ENCODE measurements at places on chromosomes 2 and 18. TPM values are rescaled to one million over a fixed set of nuclear protein-coding genes. Genes with fewer than 3 reads are reported as not detected.

UPP2 gene
- 0.23 TPM for polyA plus RNA-seq

NCKAP5 gene
- 13.8 TPM for polyA plus RNA-seq

IL1R1 gene
- 111 TPM for polyA plus RNA-seq

SPATA3 gene
- not detected for polyA plus RNA-seq

UGT1A6 gene
- 0.11 TPM for polyA plus RNA-seq

SLC9A2 gene
- 0.29 TPM for polyA plus RNA-seq

ACVR1C gene
- polyA plus RNA-seq: 0.39 TPM

ANKRD62 gene
- polyA plus RNA-seq: 0.06 TPM

CKAP2L gene
- 15.5 TPM for polyA plus RNA-seq

PLCD4 gene
- polyA plus RNA-seq: 13.5 TPM

- no peak for DNase-seq
These were observed 17.2 kb upstream of the GPC1 start for GRCh38 chr2:240418311-240418710.

- DNase-seq: no peak
These were observed 18.9 kb downstream of the TTR start for GRCh38 chr18:31610286-31611205.

GRCh38 chr2:69243652-69244051, 143.4 kb downstream of the GFPT1 start:
- DNase-seq: no peak

DNA sequence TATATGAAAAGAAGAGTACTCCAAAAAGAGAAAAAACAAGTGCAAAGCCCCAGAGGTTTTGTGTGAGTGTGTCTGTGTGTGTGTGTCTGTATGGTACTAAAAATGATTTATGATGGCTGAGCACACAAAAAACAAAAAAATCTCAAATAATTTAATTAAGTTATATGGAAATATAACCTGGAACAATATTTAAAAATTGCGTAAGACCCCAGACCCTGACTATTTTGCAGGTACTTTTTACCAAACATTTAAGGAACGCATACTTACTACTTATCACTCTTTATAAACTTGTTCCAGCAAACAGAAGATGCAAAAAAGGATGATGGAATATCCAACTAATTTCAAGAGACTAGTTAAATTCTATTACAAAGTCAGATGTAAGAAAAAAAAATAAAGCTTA, 317.4 kb upstream of the KCNH7 start:
- DNase-seq: no peak

GRCh38 chr18:38420611-38421010, 855.0 kb upstream of the CELF4 start:
- no peak for DNase-seq

- no peak for DNase-seq
These were observed 130.2 kb upstream of the DLX2 start for GRCh38 chr2:172232708-172233396.

DNA sequence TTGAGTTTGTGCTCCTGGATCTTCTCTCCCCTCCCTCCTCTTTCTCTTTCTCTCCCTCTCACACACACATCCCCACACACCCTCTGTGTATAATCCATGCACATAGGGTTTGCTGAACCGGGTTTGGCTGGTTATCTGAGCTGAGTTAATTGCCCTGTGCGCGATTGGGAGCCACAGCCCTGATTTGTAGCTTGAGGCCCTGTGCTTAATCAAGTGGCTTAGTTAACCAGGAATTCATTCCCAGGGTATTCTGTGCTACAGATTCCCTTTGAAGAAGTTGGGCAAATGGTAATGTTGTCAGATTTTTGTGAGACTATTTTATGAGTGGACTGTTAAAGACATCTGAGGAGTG, 6.2 kb downstream of the PARD3B start:
- DNase-seq: no peak

- DNase-seq: no peak
These were observed at the start of gene TBR1 for GRCh38 chr2:161415987-161416707. TSS of gene TBR1 (plus strand) at chr2:161416297. CDS start at chr2:161416411, 114 bp downstream.

- peak; percentile 12 for DNase-seq
These were observed 675 bp upstream of the SPIRE1 start for GRCh38 chr18:12658426-12659138.

DNA sequence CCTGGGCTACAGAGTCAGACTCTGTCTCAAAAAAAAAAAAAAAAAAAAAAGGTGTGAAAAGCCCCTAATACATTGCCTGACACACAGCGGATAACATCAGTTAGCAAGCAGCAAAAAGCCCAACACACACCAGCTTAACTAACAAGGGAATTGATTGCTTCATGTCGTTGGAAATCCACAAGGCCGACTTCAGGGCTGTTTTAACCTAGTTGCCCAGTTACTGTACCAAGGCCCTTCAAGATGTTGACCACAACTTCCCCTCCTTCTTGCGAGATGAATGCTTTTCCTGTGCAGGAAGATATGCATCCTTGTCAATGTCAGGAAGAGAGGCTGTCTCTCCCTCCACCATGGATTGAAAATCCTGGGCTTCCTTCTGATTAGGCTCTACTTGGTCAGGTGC, 202.9 kb downstream of the MIB1 start:
- no peak for DNase-seq

DNA sequence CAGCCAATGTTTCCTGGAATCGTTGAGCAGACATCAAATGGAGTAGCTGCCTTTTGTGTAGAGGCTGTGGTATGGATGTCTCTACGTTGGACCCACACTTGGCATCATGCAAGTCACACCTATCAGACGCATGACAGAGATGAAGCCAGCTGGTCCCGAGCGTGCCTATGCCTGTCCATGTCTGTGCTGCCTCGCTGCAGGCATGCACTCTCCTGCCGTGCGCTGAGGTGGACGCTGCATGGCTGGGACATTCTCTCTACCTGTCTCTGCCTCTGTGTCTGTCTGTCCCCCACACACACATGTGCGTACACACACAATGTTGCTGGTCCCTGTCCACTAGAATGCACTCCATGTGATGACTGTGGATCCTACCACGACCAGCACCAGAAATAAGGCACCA, 514.2 kb upstream of the MYT1L start:
- no peak for DNase-seq

DNA sequence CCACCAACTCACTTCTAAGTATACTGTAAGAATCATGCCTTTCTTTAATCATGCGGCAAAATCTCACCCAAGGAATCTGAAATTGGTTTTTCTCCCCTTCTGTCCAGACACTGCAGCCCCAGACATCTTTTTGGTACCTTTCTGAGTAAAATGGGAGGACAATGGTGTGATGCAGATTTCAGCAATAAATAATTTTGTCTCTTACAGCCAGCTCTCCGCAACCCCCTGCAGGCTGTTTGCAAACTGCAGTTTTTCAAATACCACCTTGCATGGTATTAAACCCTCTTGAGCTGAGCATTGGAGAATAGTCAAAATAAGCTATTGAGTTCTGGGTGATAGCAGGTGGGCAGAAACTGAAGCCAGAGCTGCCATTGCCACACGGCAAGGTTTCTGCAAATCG, 32.2 kb downstream of the GPR39 start:
- DNase-seq: no peak

GRCh38 chr2:236887531-236887930, 198.2 kb upstream of the COPS8 start:
- DNase-seq: no peak

DNA sequence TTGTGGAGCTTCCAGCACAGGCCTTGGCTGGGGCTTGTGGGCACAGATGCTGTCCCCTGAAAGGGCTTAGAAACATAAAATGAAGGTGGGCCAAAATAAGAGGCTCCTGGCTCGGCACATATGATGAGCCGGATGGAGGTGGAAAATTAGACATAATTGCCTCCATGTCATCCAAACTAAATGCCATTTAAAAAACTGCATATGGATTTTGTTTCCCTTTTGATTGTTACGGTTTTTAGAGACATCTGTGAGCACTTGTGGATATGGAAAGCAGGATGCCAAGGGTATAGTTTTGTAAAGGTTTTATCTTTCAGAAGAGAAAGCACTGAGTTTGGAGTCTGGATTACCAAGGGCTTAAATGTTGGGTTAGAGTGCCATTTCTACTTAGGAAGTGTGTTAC, 498.3 kb downstream of the RIT2 start:
- no peak for DNase-seq

GRCh38 chr2:143162123-143162837, 33.1 kb downstream of the ARHGAP15 start:
- peak; percentile 75 for DNase-seq

DNA sequence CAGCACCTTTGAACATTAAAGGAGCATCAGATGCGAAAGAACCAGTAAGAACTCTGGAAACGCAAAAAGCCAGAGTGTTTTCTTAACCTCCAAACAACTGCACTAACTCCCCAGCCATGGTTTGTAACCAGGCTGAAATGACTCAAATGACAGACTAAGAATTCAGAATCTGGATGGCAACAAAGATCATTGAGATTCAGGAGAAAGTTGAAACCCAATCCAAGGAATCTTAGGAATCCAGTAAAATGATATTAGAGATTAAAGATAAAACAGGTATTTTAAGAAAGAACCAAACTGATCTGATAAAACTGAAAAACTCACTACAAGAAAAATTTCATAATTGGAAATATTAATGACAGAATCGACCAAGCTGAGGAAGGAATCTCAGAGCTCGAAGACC, 116.7 kb downstream of the PTRHD1 start:
- no peak for DNase-seq

DNA sequence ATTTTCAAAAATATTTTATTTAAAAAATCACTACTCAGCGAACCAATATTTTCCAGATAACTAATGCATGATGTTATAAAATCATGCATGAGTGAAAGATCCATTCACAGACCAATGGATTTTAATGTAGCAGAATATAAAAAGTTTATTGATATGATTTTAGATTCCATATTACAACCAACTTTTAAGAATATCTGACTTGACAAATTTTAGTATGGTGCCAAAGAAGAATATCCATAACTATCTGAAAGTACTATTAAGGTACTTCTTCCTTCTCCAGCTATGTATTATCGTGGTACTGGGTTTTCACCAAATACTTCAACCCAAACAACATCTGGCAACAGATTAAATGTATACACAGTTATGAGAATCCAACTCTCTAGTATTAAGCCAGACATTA, 99.9 kb upstream of the NOSTRIN start:
- DNase-seq: no peak

DNA sequence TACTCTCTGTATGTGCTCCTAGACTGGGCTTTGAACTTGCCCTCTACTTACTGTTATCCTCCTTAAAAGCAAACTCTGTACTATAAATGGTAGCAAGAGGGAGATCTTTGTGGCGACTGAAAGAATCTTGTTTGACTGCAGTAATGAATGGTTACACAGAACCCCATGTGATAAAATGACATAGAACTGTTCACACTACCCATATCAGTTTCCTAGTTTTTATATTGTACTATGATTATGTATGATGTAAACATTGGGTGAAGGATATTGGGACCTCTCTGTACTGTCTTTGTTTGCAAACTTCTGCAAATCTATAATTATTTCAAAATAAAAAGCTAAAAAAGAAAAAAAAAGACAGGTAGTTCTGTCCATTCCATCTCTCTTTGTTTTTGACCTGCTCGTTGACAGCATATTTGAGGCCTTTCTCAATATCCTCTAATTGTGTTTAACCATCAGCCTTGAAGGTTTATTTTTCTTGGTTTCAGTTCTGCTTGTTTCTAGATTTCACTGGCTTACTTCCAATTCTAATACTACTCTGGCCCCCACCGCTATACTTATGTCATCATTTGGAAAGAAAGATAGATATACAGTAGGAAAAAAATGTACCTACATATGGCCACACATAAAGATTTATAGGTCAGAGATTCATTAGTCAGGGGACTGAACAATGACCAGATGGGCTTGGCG, 79.2 kb upstream of the MYO3B start:
- no peak for DNase-seq

GRCh38 chr18:6561420-6561861, 146.7 kb upstream of the L3MBTL4 start:
- no peak for DNase-seq

GRCh38 chr2:240140511-240140910, at the start of gene OTOS:
TSS of gene OTOS (minus strand) at chr2:240140658. CDS start at chr2:240140326, 332 bp downstream.
- DNase-seq: peak; percentile 20

DNA sequence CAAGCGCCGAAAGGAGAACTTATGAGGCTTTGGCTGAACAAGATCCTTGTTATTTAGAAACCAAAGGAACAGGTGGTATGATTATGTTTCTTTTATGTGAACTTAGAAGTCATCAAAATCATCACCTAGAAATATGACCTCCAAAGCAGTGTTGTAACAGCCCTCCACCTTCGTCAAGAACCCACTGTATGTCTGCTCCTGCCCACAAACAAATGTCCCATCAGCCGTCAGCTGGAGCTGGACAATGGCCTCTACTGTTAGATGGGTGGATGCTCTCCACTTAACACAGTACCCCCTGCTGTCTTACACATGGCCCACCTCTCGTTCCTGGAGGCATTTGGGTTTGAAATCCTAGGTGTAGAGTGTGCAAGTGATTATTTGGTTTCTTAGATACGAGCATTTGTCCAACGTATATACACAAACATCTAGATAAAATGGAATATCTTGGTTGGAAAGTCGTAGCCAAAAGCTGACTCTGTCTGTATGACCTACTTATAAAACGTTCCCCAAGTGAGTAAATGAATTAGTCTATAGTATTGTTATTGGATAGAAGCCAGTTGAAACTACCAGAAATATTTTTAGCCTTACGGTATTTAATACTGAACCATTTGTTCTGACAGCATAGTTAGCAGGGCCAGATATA, 113.0 kb downstream of the CRIM1 start:
- DNase-seq: no peak

DNA sequence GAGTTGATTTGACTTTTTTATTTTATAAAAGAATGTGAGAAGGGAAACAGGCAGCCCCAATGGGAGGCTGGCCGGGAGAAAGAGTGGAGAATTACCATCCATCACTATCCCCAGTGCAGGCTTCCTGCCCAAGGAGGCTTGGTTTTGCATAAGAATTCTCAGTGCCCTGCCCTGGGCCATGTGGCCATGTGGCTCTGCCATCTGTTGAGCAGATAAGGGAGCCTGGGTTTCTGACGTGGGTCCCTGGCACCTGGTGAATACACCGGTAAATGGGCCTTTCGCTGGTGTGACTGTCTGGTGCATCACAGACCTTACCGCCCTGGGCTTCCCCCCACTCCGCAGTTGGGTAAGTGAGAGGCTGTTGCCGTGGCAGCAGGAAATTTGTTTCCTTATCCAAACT, 54.5 kb upstream of the TMEM163 start:
- no peak for DNase-seq

Measured in left lung (tissue), 14 donors.